Stimulated activated CD8-positive, alpha-beta memory T cell treated with anti-CD3 and anti-CD28 coated beads, Interleukin-15, amount 100 ng/mL, for 1 hour (primary cell): ENCODE measurements at places on chromosomes 2 and 18.

GRCh38 chr2:240162032-240162431 is 21.6 kb upstream of the OTOS start:
- DNase-seq, result no peak

- no peak for DNase-seq
Observed at GRCh38 chr2:20419752-20420151, 27.1 kb upstream of the RHOB start.

- no peak for DNase-seq
Observed at GRCh38 chr18:56136105-56136504, 502.3 kb downstream of the TXNL1 start.

DNA sequence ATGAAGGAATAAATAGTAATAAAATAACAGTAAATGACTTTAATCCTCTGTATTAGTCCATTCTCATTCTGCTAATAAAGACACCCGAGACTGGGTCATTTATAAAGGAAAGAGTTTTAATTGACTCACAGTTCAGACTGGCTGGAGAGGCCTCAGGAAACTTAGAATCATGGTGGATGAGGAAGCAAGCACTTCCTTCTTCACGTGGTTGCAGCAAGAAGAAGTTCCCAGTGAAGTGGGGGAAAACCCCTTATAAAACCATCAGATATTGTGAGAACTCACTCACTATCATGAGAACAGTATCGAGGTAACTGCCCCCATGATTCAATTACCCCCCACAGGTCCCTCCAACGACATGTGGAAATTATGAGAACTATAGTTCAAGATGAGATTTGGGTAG is 727.9 kb upstream of the LINC00305 start:
- no peak for DNase-seq

GRCh38 chr2:20643826-20644225 is 7.1 kb downstream of the HS1BP3 start:
- no peak for DNase-seq

DNA sequence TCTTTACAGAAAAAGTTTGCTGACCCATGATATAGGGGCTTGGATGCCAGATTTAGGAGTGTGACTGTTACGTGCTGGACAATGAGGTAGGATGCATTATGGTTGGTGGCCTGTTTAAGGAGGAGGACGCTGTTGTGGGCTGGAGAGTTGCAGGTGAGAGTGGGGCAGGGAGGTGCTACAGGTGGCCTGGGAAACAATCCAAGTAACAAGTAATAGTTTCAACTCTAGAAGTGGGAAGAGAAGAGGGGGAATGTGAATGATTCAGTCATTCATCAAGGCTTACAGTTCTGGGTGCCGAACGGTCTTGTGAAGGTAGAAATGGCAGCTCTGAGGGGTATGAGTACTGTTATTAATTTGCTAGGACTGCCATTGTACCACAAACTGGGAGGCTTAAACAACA is 6.2 kb downstream of the FABP1 start:
- DNase-seq, result no peak

- no peak for DNase-seq
Observed at GRCh38 chr18:37274309-37275236, 291.0 kb downstream of the CELF4 start.
